ENCODE measurements at places on chromosomes 12 and 14.
A peak's percentile ranks its signal among the peaks of the same experiment; 100 is the strongest.

DNA sequence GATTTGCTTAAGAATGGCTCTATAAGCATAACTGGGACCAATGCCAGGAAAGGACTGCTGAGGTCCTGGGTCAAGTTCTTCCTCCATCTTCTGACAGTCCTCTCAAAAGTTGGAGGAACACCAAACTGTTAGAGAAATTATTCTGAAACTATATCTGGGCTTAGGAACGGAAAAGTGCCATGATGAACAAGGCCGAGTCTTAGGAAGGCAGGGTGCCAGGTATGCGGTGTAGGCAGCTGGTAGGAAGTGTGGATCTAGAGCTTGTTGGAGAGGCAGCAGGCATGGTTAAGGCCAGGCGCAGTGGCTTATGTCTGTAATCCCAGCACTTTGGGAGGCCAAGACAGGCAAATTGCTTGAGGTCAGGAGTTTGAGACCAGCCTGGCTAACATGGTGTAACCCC, 7.7 kb downstream of the GNPTAB start:
- DNase-seq: no peak

GRCh38 chr12:14454098-14454907, 88.8 kb downstream of the ATF7IP start:
- peak; percentile 3 for DNase-seq

DNA sequence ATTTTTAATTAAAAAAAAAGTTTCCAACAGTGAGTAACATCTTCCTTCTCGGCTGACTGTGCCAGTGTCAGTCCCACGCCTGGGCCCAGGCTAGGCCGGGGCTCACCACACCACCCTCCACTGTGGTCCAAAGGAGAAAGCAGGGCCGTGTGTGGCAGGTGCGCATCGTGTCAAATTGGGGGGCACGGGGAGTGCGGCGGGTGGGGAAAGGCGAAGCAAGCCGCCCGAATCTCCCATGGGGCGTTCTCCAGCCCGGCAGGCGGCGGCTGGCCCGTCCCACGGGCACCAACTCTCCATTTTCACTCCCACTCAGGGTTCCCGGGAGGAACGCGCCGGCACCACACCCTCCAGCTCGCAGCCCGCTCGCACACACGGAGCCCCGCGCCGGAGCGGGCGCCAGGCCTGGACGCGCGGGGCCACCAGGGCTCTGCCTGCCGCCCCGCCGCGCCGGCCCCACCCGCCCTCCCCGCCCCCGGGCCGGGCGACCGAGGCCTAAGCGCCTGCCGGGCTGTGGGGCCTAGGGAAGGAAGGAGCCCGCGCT, 604 bp downstream of the EEA1 start:
- DNase-seq: peak; percentile 72

DNA sequence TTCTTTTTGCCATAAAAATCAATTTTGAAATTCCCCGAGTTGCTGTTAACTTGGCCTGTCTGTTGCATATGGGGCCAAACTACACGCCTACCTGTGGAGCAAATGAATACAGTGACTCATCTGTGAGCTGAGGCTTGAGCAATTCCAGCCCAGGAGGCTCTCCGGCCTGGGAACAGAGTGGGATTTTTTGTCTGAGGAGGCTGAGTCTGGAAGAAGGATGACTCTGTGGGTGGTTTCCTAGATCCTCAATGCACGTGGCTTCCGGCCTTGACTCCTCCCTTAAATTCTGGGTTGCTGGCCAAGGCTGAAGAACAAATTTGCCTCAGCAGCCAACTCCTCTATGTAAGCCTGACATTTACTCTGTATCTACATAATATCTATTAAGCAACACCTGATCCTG, 124.1 kb downstream of the SSPN start:
- no peak for DNase-seq

- DNase-seq: no peak
These were observed 130.3 kb downstream of the TGFB3 start for GRCh38 chr14:75851574-75851866.

- DNase-seq: no peak
These were observed 275.4 kb downstream of the TRHDE start for GRCh38 chr12:72547573-72547972.

DNA sequence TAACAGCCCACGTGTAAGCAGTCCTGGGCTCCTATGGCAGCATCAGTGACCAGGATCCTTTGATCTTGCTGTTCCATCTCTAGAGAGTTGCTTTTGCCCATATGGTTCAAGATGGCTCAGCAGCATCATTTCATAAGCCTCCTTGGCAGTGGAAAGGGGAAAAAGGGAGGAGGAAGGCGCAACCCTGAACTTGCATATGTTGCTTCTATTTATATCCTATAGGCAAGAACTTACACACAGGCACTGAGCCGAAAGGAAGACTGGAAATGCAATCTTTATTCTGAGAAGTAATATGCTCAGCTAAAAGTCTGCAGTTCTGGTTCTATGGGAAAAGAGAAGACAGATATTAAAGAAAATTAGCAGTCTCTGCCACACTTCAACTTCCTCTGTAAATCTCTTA, 167.7 kb upstream of the PLXNC1 start:
- no peak for DNase-seq

- no peak for DNase-seq
These were observed 30.1 kb upstream of the MAP1LC3B2 start for GRCh38 chr12:116529048-116529447.

GRCh38 chr14:54087376-54087775, 130.8 kb upstream of the BMP4 start:
- DNase-seq: no peak

- no peak for DNase-seq
These were observed 282.8 kb downstream of the PAWR start for GRCh38 chr12:79407671-79408622.

GRCh38 chr14:89748004-89748403, 206.5 kb downstream of the EFCAB11 start:
- no peak for DNase-seq

DNA sequence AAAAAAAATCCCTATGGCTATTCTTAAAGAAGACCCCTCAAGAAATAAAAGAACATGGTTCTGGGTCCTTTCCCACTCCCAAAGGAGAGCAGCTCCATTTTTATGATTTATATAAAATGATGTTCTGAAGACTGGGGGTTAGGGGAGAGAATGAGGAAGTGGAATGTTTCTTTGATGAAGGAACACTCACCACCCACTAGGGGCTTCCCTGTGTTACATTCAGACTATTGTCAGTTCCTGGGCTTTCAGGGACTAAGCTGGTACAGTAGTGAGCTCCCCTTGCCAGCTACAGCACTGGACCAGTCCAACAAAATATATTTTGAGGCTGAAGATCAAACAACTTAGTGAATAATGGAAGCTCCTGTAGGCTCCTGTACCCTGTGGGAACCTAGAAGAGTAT, 98.9 kb downstream of the HMGA2 start:
- DNase-seq: no peak

DNA sequence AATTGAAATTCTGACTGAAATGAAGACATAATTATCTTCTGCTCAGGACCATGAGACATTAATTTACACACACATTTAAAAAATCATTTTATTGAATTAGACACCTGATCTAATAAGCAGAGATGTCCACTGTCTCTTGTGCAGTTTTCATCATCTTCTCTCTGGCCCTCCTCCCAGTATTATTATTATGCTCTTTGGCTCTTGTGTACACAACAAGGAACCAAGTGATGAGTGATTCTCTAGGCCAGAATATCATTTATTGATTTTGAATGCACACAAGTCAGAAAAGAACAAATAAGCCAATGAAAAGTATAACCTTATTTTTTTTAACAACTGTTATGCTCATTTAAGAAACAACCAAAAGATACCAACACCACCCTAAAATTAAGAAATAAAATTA, 244.7 kb upstream of the KRR1 start:
- DNase-seq: no peak

DNA sequence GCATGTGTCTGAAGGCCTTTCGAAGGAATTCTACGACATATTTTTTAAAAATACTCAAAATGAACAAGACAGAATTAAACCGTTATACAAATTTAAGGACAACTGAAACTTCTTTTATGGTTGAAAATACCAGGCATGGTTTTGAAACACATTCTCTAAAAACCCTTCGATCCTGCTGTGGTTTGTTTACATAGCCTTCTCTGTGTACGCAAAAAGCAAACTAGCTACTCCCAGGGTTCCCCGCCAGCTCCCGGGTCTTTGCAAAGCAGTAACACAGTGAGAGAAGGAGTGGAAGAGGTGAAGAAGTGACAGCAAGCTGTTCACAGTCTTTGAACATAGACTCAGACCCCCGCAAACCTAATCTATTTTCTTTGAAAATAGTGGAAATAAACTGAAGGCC, 2.2 kb upstream of the TC2N start:
- DNase-seq: no peak

DNA sequence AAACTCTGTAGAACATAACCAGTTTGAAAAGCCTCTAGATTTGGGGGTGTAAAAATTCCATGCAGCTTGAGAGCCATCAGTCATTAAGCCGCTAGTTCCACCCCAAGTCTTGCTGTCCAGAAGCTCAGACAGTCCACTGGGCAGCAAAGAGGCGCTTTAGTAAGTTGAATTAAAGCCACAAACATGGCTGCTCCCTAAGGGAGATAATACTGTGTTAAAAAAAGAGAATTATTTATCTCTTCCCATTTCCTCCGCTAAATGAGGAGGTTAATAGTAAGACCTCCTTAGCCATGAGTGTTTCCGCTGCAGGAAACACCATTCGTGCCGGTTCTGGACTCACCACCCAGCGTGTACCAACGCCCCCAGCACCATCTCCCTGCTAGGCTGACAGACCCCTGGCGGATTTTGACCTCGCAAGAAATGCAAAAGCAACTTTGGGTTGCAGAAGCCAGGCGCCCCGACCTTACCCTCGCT, 536 bp downstream of the TM7SF3 start:
- peak; percentile 86 for DNase-seq

- DNase-seq: no peak
These were observed 4.0 kb downstream of the PTGER2 start for GRCh38 chr14:52318062-52318461.

DNA sequence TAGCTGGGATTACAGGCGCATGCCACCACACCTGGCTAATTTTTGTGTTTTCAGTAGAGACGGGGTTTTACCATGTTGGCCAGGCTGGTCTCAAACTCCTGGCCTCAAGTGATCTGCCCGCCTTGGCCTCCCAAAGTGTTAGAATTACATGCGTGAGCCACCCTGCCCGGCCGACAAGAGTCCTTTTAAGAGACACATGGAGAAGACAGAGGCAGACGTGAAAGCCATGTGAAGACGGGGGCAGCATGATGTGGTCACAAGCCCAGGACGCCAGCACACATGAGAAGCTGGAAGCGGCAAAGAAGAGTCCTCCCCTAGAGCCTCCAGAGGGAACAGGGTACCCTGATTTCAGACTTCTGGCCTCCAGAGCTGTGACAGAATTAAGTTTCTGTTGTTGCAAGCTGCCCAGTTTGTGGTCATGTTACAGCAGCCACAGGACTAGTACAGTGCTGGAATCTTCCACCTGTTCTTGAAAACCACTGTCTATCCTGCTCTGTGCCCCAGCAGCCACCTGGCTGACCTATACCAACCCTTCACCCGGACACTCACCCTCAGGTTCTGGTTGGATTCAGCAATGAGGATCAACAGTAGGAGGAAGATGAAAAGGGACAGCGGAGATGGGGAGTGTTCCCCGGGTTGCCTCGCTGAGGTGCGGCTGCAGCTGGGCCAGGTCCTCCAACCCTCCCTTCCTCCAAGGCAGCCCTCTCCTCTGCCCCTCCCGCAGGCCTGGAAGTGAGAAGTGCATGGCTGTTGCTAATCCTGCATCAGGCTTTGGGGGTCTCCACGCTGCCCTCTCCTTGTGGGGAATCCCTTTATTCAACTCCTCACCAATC, 16.9 kb downstream of the VPS37B start:
- DNase-seq: no peak

DNA sequence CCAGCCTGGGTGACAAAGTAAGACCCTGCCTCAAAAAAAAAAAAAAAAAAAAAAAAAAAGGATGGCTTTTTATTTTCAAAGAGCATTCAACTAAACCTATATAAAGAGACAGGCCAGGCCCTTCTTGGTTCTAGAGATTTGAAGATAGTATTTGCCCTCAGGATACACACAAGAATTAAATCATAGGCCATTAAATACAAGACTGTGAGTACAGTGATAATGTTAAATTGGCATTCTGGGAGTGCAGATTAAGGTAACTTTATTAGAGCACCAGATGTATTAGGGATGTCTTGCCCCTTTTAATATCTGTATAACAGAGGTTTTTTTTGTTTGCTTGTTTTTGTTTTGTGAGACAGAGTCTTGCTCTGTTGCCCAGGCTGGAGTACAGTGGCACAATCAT, 61.3 kb downstream of the ATF7IP start:
- DNase-seq: no peak

DNA sequence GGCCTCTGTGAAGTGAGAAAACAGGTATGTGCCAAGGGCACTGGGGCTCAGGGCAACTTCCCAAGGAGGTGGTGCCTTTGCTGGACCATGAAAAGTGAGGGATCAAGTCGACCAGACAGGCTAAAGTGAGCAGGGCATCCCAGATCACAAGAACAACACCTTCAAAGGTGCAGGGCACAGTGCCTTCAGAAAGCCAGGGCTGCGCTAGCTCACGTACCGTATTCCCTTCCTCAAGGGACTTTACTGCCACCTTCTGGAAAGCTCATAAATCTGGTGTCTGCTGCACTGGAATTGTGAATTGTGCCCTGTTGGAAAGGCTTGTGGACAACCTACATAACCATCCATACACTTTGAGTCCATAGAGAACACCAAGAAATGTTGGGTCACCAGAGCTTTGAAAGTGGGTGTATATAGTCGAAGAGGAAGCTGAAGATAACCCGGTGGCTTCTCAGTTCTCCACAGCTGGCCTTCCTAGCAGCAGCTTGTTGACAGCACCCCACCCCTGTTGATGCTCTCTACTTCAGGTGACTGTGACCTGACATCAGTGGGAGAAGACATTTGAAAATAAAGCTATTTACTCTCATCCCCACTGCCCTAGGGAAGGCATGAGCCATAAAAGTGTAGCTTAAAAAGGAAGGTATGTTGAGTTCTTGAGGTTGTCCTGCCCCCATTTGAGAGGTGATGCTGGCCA, 24.5 kb downstream of the FIGNL2 start:
- peak; percentile 23 for DNase-seq

DNA sequence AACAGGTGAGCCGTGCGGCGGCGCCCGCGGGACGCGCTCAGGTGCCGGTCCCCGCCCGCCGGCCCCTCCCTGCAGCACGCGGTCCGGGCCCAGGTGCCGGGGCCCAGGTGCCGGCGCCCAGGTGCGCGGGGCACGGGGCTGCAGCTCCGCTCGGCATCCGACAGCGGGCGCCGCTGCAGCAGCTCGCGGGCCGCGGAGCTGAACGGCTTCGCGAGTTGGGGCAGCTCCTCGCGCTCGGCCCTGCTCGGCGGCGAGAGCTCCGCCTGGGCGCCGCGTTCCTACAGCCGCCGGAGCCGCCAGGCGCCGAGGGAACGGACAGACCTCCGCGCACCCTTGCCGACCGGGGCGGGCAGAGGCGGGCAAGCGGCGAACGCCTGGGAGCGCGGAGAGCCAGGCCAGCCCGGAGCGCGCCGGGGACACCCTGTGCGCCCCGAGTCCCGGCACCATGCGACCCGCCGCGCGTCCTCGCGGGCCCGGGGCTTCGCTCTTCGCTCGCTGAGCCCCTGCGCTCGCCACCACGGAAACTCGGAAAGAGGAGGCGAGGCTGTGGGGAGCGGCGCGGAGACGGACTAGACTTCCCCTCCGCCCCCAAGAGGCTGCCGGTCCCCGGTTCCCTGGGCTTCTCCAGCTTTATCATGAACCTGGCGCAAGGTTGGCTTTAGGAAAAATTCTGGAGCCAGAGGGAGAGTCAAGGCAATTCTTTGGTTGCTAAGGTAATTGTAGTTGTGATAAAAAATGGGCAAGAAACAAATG, at the start of gene RGS6:
RGS6 (plus strand) TSS at position 201 of the 753 bp plus-strand sequence.
- DNase-seq: peak; percentile 72

GRCh38 chr12:89461649-89462612, 62.7 kb downstream of the GALNT4 start:
- DNase-seq: peak; percentile 56
